ENCODE measurements at places on chromosomes 11 and 22.

DNA sequence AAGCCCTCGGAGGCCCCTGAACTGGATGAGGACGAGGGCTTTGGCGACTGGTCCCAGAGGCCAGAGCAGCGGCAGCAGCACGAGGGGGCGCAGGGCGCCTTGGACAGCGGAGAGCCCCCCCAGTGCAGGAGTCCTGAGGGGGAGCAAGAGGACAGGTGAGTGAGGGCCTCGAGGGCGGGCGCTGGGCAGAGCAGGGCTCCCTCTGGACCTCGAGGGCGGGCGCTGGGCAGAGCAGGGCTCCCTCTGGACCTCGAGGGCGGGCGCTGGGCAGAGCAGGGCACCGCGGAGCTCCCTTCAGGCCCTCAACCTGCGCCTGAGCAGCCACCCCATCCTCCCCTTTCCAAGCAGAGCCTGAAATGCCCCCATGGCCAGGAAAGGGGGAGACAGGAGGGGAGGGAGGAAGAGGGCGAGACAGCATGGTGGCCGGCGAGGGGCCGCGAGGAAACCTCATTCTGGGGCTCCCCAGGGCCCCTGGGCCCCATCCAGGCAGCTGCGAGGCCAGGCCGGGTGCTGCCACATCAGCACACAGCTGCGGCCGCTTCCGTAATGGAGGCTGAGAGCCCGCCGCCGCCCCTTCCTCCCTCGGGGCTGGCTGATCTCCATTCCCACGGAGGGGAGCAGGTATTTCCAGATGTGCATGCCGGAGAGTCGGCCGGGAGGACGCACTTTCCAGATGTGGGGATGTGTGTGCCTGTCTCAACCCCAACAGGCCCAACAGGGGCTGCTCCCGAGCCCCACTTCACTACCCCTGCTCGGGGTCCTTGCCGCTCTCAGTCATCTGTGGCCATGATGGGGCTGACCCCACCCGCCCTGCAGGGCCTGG lies 10.0 kb downstream of the PRR33 start:
- DNase-seq: peak; percentile 3

- DNase-seq: no peak
Measured at GRCh38 chr11:57645689-57646085, 4.0 kb downstream of the YPEL4 start.

- DNase-seq: no peak
Measured at GRCh38 chr11:131580476-131580875, 210.1 kb downstream of the NTM start.

DNA sequence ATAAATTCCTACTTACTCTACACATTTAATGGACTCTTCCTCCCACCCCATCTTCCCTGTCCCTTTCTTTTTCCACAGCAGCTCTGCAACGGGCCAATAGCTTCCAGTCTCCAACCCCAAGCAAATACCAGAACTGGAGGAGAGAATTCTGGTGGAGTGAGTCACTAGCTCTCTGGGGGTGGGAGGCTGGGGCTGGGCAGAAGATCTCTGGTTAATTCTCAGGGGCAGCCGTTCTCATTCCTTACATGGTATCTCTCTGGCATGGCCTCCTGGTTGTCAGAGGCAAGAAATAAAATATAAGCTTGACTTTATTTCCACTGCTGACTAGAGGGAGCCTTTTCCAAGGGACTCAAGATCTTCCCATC lies 90.4 kb upstream of the PARVA start:
- no peak for DNase-seq

- DNase-seq: no peak
Measured at GRCh38 chr11:65045728-65046127, 4.7 kb downstream of the SAC3D1 start.

DNA sequence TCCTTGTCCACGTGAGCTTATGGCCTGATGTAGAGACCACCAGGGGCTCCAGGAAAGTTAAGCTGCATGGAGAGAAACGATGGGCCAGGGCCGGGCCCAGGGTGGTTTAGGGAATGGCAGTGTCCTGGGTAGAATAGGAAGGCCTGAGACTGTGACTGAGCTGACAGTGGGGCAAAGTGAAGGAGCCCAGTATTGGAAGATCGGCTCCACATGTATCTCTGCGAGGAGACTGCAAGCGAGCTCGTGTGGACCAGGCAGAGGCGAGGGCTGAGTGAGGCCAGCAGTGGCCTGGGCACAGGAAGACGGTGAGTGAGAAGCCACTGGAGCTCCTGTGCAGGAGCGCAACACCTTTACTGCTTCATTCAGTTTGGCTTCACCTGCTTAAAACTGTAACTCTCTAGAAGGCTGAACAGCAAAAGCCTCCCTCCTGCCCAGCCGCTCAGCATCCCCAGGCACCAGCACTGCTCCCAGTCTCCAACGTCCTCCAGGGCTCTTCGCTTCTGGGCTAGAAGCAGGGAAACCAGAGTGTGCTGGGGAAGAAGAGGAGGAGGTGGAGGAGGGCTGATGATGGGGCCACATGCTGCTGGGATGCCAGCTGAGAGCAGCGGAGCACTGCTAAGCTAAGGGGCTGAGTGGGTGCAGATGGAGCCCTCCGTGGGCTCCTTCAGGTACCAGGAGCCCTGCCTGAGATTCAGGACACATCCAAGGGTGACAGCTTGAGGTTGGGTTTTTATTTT lies 13.5 kb downstream of the TCIRG1 start:
- DNase-seq: no peak

GRCh38 chr11:124977006-124977405 lies 23.0 kb downstream of the CCDC15 start:
- no peak for DNase-seq

GRCh38 chr11:85590848-85591483 lies 36.2 kb downstream of the DLG2 start:
- no peak for DNase-seq

DNA sequence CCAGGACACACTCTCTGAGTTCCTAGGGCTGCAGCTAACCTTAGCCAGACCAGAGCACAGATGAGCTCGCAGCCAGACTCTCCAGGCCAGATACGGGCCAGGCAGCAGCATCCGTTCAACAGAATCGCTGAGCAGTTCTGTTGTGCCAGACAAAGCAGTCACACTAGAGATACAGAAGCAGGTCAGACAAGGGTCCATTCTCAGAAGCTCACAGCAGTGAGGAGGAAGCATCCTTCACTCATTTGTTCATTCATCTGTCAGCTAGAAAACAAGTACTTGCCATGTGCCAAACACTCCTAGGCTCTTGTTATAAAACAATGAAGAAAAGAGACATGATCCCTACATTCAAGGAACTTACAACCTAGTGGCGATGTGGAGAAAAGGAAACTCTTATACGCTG lies 2.6 kb downstream of the LMO2 start:
- no peak for DNase-seq

- no peak for DNase-seq
Measured at GRCh38 chr11:19079643-19080440, 19.3 kb upstream of the MRGPRX2 start.

- DNase-seq: no peak
Measured at GRCh38 chr11:123197711-123198110, 2.7 kb upstream of the CLMP start.

DNA sequence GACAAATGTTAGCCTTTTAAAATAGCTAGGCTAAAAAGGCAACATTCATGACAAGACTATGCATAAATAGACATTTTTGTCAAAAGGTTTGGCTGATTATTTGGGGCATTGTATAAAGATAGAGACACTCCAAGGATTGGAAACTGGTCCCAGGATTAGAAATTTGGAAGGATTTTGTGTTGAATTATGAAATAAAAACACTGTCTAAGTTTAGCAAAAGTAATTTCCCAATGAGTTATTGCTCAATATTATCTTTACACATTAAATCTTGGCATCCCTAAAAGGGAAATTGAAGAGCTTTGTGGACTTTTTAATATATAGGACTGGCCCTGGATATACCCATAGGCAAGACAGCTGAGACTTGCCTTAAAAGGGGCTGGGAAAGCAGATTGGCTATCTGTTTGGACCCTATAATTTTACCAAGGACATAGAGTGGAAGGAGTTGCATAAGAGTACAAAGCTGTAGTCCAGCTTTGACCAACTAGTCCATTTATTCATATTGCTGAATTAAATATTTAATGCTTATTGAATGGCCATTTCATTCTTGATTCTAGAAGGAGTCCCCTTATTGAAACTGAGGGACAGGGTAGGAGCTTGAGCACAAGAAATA lies 382.7 kb downstream of the METTL15 start:
- no peak for DNase-seq

GRCh38 chr11:71432761-71433647 lies 15.2 kb downstream of the DHCR7 start:
- no peak for DNase-seq

GRCh38 chr11:17369094-17369493 lies 17.5 kb downstream of the NCR3LG1 start:
- DNase-seq: no peak

DNA sequence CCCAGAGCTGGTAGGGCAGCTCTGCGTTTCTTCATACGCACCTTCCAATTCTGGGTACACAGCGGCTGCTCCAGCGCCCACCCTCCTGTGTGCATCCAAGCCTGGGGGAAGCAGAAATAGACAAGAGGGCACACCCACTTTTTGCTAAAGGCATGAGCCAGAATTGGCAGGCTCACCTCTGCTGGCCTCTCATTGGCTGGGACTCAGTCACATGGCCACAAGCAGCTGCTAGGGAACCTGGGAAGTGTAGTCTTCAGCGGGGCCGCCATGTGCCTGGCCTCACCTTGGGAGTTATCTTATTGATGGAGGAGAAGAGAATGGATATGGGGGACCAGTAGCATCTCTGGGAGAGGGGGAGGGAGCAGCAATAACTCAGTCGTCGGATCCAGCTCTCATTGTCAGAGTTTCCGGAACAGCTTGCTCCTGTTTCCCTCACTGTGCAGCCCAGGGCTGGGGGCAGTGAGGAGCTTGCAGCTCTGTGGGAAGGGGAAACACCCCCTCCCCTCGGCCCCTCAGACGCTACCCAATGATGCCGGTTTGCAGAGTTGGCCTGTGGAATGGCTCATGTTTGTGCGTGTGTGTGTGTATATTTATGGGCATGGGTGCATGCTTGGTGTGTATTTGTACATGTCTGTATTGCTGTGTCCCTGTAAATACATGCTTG lies 11.8 kb upstream of the MIEF1 start:
- DNase-seq: peak; percentile 54

GRCh38 chr11:95157824-95158223 lies 68.2 kb downstream of the ENDOD1 start:
- DNase-seq: no peak

- no peak for DNase-seq
Measured at GRCh38 chr11:125519256-125519655, 23.2 kb upstream of the FEZ1 start.

DNA sequence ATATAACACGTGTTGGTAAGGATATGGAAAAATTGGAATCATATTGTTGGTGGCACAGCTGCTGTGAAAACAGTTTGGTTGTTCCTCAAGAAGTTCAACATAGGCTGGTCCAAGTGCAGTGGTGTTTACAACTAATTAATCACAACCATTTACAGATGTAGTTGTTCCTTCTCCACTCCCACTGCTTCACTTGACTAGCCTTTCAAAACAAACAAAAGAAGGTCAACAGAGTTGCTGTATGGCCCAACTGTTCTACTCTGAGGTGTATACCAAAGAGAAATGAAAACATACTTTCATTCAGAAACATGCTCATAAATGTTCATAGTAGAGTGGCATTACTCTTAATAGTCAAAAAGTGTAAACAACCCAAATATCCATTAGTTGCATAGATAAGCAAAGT lies 36.6 kb upstream of the ACAT1 start:
- no peak for DNase-seq

DNA sequence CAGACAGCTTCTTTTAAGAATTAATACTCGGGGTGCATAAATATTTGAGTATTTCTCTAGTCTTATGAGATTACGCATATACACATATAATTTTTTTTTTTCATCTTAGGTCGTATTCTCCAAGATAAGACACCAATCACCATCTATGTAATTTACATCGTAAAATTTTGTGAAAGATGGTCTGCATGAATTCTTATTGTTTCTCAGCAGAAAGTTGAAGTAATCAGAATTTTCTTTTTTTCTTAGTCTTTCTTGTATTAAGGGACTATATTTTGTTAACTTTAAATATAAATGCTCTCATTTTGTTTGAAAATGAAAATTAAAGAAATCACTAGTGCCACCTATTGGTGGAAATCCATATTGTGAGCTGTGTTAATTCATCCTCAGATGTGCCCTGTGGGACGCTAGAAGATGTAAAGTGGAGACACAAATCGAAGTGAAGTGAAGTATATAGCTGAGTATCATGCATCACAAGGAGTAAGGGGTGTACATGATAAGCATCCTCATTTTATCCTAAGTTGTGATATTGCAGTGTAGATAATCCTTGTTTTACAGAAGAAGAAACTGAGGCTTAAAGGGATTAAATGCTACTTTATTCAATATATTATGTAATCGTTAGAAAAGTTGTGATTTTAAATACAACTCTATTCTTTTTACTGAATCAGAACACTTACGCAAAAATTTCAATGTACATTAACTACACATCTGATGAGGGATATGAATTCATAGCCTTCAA lies 2084.3 kb downstream of the LRRC4C start:
- DNase-seq: no peak

DNA sequence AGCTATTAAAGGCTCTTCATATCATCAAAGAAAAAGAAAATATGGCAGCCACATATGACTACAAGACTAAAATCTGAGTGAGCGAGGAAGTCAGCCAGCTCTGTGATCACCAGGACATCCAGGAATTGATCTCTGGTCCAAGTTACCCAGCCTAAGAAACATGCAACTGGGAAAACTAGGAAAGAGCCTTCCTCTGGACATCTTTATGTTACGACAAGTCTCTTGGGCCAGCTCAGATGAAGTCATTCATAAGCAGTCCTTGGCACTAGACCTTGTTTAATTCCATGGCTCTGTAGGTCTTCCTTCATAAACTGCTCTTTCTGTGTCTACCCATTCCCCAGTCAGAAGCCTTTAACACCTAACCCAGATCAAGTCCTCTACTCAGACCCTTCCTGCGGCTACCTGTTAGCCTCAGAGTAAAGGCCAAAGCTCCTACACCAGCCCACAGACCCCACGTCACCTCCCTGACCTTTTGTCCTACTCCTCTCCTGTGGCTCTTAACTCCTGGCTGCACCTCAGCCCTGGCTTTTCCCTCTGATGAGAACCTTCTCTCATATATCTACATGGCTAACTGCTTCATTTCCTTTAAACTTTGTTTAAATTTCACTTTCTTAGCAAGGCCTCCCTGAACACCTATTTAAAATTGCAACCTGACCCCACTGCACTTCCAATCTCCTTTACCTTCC lies 134.0 kb downstream of the KIF18A start:
- DNase-seq: no peak

- DNase-seq: no peak
Measured at GRCh38 chr22:38243007-38243765, 29.6 kb downstream of the TMEM184B start.

GRCh38 chr11:132728026-132728425 lies 804.3 kb downstream of the OPCML start:
- no peak for DNase-seq

- DNase-seq: no peak
Measured at GRCh38 chr11:12165237-12165875, 55.0 kb downstream of the MICAL2 start.

- no peak for DNase-seq
Measured at GRCh38 chr11:65047581-65048422, 6.8 kb downstream of the SAC3D1 start.

- no peak for DNase-seq
Measured at GRCh38 chr11:11975201-11976092, 33.0 kb downstream of the DKK3 start.

GRCh38 chr22:41800348-41801146 lies at the start of gene CCDC134:
CCDC134 (plus strand) TSS chr22:41800679; CDS start chr22:41808891, 8,212 bp downstream.
- DNase-seq: peak; percentile 83

- DNase-seq: no peak
Measured at GRCh38 chr11:113488931-113489351, 13.7 kb upstream of the DRD2 start.

- DNase-seq: no peak
Measured at GRCh38 chr11:96130061-96130620, 206.2 kb upstream of the MTMR2 start.

Data from activated CD8-positive, alpha-beta memory T cell treated with anti-CD3 and anti-CD28 coated beads for 48 hours (primary cell).